ENCODE measurements at places on chromosomes 7 and 10.

DNA sequence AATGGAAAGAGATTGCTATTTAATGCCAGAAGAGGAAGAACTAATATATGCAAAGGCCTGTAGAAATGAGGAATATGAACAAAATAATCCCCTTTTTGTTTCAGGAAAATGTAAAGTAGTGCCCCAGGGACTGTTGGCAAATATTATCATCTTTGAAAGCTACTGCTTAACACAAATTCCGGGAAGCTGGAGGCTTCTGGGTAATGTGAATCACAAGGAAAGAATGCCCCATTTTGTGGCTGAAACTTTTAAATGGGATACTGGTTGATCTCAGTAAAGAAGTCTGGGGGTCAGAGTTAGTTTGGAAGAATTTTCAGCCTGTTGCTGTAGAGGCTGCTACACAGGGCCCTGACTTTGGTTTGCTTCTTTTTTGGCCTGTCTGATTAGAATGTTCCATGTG lies 141.0 kb downstream of the PTEN start:
- no peak for DNase-seq

DNA sequence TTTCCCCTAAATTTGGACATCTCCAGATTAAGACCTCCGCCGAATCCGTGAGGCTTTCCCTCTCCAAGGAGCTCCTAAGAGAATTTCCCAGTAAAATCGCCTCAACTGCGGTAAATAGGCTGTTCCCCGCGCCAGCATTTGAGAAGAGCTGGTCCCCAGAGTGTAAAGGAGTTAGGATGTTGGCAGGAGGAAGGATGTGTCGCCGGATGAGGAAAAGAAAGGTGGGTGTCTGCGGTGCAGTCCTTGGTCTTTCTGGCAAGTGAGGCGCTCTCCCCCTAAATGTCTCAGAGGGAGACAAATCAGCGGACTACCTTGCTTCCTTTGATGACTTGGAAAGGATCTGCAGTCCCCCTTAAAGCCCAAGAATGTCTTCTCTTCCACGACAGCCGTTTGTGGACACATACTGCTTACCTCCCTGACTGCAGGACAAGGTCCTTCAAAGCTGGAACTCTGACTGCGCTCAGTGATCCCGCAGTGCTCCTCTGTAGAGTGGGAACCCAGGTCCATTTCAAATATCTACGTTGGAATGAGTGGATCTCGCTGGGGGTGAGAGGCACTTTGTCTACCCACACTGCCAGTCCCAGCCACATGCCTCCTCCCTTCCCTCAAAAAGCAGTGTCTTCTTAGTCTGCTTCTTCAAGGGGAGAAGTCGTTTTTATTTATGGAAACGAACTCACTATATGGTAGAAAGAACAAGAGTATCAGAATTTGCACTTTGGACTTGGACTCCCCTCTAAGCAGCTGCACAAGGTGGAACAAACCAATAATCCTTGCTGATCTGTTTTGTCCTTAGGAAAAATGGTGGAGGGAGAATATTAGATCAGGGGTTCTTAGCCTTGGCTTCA lies 1.1 kb upstream of the DLG5 start:
- DNase-seq = no peak

- no peak for DNase-seq
Observed at GRCh38 chr10:63977329-63977923, 456.2 kb downstream of the REEP3 start.

DNA sequence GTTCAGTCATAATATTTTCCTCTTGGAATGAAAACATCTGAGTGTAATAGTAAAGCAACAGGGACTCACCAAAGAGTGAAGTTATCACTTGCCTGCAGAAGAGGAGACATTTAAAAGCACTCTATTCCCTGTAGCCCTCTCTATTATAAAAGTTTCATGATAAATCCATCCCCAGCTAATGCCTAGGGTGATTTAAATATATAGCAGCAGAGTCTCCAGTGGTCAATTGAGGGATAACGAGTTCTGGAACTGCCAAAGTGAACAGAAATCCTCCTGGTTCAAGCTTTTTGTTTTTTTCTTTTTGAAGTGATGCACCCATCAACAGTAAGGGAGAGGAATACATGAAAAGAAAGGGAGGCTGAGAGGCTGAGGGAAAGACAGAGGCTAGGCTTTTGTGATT lies 87.3 kb downstream of the EVX1 start:
- DNase-seq = no peak

DNA sequence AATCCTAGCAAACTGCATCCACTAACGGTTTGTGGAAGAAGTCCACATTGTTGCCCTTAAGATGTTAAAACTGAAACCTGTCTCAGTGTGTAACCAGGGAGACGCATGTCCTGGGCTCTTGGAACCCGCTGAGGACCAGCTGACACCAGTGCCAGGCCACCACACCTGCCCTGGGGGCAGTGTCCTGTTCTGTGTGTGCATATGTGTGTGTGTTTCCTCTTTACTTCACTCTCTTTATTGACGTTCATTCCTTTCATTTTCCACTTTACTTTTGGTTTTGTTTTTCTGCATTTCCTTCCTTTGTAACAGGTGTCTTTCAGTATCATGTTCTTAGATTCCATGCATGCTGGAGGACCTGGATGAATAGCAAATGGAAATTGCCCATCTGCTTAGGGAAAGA lies 83.8 kb downstream of the TEX36 start:
- no peak for DNase-seq

GRCh38 chr10:50622706-50623662 lies 772 bp downstream of the SGMS1 start:
- DNase-seq = peak; percentile 24

GRCh38 chr7:55887821-55888247 lies 578 bp downstream of the ZNF713 start:
- DNase-seq = no peak

DNA sequence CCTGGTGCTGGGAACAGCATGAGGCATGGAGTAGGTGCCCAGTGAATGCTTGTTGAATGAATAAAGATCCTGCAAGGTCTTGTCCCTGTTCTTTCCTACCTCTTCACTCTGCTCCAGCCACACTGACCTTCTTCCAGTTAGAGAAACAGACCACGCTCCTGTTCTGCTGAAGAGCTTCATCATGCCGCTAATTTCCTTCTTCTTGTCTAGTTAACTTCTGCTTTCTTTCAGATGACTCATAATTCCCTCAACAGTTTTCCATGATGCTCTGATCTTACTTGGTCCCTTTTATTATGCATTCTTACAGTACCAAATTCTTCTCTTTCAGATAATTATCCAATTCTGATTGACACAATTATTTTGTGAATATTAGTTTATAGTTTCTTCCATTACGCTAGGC lies 59.5 kb upstream of the C1QL3 start:
- DNase-seq = no peak

- no peak for DNase-seq
Observed at GRCh38 chr7:365593-365992, 75.6 kb downstream of the FOXL3 start.

GRCh38 chr7:29112721-29113120 lies 33.6 kb downstream of the CPVL start:
- DNase-seq = no peak

DNA sequence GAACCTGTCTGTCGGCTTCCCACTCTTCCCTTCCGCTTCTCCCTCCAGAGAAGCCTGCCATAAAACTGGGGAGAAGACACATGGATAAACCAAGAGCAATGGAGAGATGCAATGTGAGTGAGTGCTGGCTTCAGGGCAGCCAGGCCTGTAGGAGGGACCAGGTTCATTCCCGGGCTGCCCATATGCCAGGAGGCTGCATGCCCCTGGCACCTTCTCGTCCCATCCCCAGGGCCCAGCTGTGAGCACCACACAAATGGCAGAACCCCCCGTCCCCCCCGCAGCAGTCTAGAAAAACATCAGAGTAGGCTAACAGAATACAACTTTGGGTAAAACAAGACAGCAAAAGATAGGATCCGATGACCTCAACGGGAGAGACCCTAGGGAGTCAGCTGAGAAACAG lies 341.3 kb upstream of the SHH start:
- DNase-seq = no peak
